Caki2 (cell line): ENCODE measurements at places on chromosomes 3 and 15. TPM values are rescaled to one million over a fixed set of nuclear protein-coding genes. Genes with fewer than 3 reads are reported as not detected.
A peak's percentile ranks its signal among the peaks of the same experiment; 100 is the strongest.

GRCh38 chr15:40217166-40217824 lies 21.6 kb upstream of the PAK6 start:
- peak; percentile 58 for DNase-seq

DNA sequence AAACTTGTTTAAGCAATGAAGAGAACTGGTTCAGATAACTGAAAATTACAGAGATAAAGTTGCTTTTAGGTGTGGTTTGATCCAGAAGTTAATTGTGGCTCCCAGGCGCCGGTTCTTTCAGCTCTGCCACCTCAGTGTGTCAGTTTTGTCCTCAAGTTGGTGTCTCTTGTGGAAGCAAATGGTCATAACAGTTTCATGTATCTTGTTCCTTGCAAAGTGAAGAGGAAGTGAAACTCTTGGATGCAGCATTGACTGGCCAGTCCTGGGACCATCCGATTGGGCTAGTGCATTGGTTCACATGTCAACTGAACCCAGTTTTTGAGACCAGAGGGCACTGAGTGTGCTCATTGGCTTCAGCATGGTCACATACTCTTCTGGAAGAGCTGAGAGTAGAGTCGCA lies 181.4 kb upstream of the GRM7 start:
- DNase-seq = no peak

DNA sequence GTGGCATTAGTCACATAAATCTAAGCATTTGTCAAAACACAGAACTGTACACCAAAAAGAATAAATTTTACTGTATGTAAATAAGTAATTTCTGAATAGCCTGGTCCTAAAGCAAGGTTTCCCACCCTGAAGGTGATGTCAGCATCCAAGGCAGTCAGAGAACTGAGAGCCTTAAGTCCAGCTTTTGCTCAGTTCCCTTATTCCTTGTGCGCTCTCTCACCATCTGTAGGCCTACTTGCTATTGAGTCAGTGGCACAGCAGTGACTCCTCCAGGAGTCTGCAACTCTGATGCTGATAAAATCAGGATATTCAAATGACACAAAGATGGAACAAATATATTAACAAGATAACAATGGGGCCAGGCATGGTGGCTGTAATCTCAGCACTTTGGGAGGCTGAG lies 22.3 kb downstream of the VPS39 start:
- DNase-seq = no peak

GRCh38 chr15:88378188-88378637 lies 89.0 kb downstream of the MRPL46 start:
- no peak for DNase-seq

- DNase-seq = no peak
These were observed 151.7 kb downstream of the MEGF11 start for GRCh38 chr15:66101715-66102395.

DNA sequence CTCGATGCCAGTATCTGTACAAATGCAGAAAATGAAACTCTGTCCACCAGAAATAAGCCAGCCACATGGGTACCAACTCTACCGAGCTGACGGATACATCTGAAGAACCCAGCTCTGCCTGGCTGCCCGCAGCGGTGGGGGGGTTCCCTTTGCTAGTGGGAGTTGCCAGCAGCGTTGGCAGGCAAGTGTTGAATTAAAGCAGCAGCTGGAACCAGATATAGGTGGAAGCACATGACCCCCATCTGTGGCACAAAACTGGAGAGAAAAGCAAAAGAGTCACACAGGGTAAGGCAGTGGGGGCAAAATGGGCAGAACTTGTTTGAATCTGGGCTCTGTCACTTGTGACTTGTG lies 17.9 kb downstream of the CRYGS start:
- DNase-seq = no peak

- no peak for DNase-seq
These were observed 8.3 kb downstream of the PPP2R3A start for GRCh38 chr3:135973841-135974240.

DNA sequence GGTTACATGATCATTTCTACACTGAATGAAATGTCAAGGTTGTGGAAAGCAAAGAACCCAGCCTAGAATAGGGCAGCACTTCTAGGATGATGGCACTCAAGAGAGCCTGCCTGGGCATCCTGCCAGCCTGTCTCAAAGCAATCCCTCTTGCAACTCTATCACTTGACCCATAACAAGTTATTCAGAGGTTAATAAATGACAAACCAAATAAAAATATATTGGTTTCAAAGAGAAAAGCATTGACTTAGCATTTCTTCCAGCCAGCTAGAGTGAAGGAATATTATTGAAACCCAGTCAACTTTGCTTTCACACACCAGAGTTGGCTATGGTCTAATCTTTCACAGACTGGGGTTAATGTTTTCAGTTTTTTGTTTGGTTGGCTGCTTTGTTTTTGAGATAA lies 214.6 kb upstream of the UBE2E2 start:
- peak; percentile 91 for DNase-seq

- peak; percentile 39 for DNase-seq
These were observed 32.7 kb downstream of the CRABP1 start for GRCh38 chr15:78372880-78373279.

GRCh38 chr15:73629798-73630429 lies 3.3 kb downstream of the NPTN start:
- DNase-seq = no peak

Gene TEX264
- total RNA-seq = 97.6 and 97.7 TPM in 2 replicates

Gene LARP6
- total RNA-seq = 35.4 and 41.0 TPM in 2 replicates

Gene CCR3
- total RNA-seq = not detected in 2 replicates
